Small intestine (tissue), 16 donors: ENCODE measurements at places on chromosomes 11 and 22. TPM values are rescaled to one million over a fixed set of nuclear protein-coding genes. Genes with fewer than 3 reads are reported as not detected.

DNA sequence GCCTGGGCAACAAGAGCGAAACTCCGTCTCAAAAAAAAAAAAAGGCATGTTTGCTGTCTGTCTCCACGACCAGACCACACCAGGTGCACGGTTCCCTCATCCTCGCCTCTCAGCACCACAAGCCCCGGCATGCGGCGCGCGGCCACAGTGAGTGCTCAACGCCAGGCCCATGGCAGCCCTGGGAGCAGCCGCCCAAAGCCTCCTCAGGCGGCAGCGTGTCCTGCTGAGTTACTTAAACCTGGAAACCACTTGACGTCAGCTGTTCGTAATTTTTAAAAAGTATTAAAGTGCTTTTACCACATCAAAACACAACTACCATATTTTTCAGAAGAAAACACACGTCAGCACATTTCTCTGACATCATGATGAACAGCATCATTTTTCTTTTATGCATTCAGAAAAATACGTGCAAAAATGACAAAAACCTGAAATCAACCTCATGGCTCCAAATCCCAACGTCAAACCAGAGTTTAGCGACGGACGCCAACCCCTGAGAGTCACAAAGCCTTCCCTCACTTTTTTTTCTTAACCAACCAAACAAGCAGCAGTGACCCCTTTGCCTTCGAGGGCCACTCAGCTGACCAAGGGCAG is 2.1 kb downstream of the DEAF1 start:
- H3K4me3 ChIP-seq, result no peak overlapping the region
- H3K27ac ChIP-seq, result no peak overlapping the region
- no peaks in the 10 kb centered on the region for H3K27me3 ChIP-seq
- peaks cover 13% of the 10 kb centered on the region for H3K4me1 ChIP-seq

GRCh38 chr22:44567846-44568493 is 69.9 kb upstream of the RTL6 start:
- H3K27me3 ChIP-seq, result no peaks in the 10 kb centered on the region
- H3K4me3 ChIP-seq, result no peak overlapping the region
- no peaks in the 10 kb centered on the region for H3K36me3 ChIP-seq

- H3K36me3 ChIP-seq, result no peaks in the 10 kb centered on the region
- no peak for DNase-seq
- H3K27ac ChIP-seq, result no peak overlapping the region
- peaks cover 30% of the 10 kb centered on the region for H3K4me1 ChIP-seq
- H3K4me3 ChIP-seq, result no peak overlapping the region
Observed at GRCh38 chr11:126129727-126130671, 67.3 kb upstream of the CDON start.

GRCh38 chr22:39712751-39713525 is 142.4 kb downstream of the CACNA1I start:
- peaks cover 19% of the 10 kb centered on the region for H3K4me1 ChIP-seq
- no peak overlapping the region for H3K4me3 ChIP-seq
- no peaks in the 10 kb centered on the region for H3K27me3 ChIP-seq
- H3K27ac ChIP-seq, result no peak overlapping the region
- H3K36me3 ChIP-seq, result no peaks in the 10 kb centered on the region
- peak; percentile 58 for DNase-seq

Gene OR52E1
- polyA plus RNA-seq, result not detected

DNA sequence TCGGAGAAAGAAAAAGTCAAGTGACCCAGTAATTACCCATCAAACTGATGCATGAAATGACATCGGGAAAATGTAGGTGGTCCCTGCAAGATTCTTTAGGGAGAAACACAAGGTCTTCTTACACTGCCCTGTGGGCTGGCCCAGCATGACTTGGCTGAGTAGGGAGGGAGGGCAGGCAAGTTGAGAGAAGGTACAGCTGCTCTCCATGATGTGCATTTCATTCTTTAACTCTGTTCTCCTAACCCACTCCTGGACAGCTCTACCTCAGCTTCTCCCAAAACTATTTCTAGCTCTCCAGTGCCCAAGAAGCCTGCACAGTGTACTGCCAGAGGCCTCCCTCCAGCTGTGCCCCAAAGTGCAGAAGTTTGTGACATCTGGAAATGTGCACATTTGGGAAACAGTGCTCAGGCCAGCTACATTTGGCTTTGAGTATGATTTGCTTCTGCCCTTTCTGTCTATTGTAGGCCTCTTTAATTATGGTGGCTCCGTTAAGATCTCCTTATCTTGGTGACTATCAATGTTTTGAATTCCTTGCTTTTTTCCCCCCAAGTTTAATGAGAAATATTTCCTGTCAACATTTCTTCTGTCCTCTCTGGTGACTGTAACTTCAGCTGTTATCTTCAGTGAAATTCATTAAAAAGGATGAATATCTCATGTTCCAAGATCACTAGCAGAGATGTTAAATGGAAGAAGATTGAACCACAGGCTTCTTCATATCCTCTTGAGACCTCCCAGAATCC is 26.7 kb upstream of the PRSS23 start:
- H3K4me1 ChIP-seq, result no peaks in the 10 kb centered on the region
- H3K27ac ChIP-seq, result no peak overlapping the region
- DNase-seq, result no peak
- no peaks in the 10 kb centered on the region for H3K36me3 ChIP-seq
- H3K27me3 ChIP-seq, result no peaks in the 10 kb centered on the region

Gene ART1
- not detected for polyA plus RNA-seq

GRCh38 chr11:9008011-9008550 is 4.3 kb upstream of the NRIP3 start:
- H3K27ac ChIP-seq, result no peak overlapping the region
- H3K4me3 ChIP-seq, result no peak overlapping the region
- H3K4me1 ChIP-seq, result peaks cover 4% of the 10 kb centered on the region
- DNase-seq, result no peak
- no peaks in the 10 kb centered on the region for H3K27me3 ChIP-seq

DNA sequence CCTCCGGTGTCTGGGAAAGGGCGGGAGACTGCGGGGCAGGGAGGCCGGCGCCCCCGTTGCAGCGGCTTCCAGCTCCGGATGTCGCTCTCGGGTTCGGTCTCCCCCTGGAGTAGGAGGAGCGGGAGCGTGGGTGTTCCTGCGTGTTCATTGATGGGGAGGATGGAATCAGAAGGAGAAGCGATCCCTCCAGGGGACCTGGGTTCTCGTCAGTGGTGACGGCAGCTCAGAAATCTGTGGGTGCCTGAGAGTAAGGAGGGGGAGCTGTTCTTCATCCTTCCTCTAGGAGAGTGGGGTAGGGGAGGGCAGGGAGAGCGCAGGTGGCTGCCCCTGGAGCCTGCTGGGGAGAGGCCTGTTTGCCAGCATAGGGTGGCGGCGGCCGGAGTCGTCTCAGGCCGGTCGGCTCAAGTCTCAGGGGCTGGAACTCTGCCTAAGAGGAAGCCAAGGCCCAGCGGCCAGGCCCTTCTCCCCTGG is 1.1 kb downstream of the UBASH3B start:
- DNase-seq, result no peak
- peak overlapping the region; percentile 83 for H3K4me3 ChIP-seq
- no peaks in the 10 kb centered on the region for H3K27me3 ChIP-seq
- H3K27ac ChIP-seq, result no peak overlapping the region
- H3K4me1 ChIP-seq, result no peaks in the 10 kb centered on the region
- no peaks in the 10 kb centered on the region for H3K36me3 ChIP-seq

GRCh38 chr22:17985606-17986005 is 38.8 kb downstream of the MICAL3 start:
- H3K4me1 ChIP-seq, result peaks cover 13% of the 10 kb centered on the region
- no peaks in the 10 kb centered on the region for H3K27me3 ChIP-seq
- no peak for DNase-seq
- H3K36me3 ChIP-seq, result no peaks in the 10 kb centered on the region
- no peak overlapping the region for H3K4me3 ChIP-seq

DNA sequence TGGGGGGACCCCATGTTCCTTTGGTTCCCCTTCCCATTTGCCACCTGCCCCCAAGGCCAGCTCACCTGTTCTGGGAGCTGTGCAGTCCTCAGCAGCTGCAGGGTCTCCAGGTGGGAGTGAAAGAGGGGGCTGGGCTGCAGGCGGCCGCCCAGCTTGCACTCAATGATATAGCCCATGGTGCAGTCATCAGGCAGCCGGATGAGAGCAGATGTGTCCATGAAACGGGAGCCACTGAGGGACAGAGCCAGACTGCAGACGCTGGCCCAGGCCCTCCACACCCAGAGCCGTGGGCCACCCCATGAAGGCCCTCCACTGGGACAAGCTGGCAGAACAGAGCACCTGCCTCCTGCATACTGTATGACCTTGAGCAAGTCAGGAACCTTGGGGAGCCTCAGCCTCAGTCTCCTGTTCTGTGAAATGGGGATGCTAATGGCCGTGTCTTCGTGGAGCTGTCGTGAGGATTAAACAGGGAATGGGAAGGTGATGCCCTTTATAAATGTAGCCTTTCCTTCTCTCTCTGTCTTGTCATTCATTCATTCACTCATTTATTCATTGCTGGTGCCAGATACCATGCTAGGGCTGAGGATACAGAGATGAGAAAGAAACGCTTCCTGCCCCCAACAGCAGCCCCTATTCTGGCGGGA is 11.6 kb downstream of the MFNG start:
- no peaks in the 10 kb centered on the region for H3K27me3 ChIP-seq
- H3K4me1 ChIP-seq, result peaks cover 3% of the 10 kb centered on the region
- H3K36me3 ChIP-seq, result peaks cover 2% of the 10 kb centered on the region

Gene SMC1B
- not detected for polyA plus RNA-seq

GRCh38 chr11:7572001-7572712 is 58.4 kb downstream of the PPFIBP2 start:
- peak; percentile 31 for DNase-seq
- H3K27me3 ChIP-seq, result no peaks in the 10 kb centered on the region
- peaks cover 12% of the 10 kb centered on the region for H3K4me1 ChIP-seq

GRCh38 chr11:66467034-66467659 is 442 bp downstream of the PELI3 start:
- peaks cover 8% of the 10 kb centered on the region for H3K4me1 ChIP-seq
- peak overlapping the region; percentile 75 for H3K4me3 ChIP-seq
- H3K36me3 ChIP-seq, result no peaks in the 10 kb centered on the region

GRCh38 chr22:46486996-46487717 is 50.3 kb downstream of the CELSR1 start:
- no peak overlapping the region for H3K27ac ChIP-seq
- no peaks in the 10 kb centered on the region for H3K27me3 ChIP-seq
- H3K36me3 ChIP-seq, result no peaks in the 10 kb centered on the region
- no peaks in the 10 kb centered on the region for H3K4me1 ChIP-seq
- no peak for DNase-seq

DNA sequence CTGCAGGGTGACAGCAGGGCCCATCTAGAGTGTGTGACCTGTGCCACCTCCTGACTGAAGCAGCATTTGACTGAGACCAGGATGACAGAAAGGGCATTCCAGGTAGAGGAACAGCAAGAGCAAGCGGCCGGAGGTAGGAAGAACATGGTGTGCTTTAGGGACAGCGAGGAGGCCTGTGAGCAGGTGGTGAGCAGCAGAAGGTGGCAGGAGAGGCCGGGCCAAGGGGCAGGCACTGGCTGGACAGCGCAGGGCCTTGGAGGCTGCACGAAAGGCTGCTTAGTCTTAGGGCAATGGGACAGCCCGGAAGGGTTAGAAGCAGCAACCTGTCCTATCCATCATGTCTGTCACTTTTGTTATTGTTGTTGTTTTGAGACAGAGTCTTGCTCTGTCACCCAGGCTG is 17.6 kb upstream of the LRRC32 start:
- no peaks in the 10 kb centered on the region for H3K36me3 ChIP-seq
- H3K27ac ChIP-seq, result no peak overlapping the region
- H3K27me3 ChIP-seq, result no peaks in the 10 kb centered on the region
- no peaks in the 10 kb centered on the region for H3K4me1 ChIP-seq
- DNase-seq, result no peak

Gene TP53AIP1
- polyA plus RNA-seq, result not detected

DNA sequence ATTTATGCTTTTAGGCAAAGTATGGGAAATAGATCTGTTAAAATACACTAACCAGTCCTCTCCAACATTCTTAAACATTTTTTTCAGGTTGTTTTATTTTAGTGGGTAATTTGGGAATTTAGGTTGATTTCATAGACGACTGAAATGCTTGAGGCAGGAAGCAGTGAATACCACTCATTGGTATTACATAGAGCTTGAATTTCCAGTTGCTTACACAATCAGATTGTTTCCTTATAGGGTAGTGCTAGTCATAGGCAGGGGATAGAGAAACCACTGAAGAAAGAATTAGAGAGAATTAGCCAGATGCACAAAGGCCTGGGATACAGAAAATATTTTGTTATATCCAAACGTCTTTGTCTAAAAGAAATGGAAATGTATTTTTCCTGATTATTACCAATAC is 23.9 kb upstream of the LYVE1 start:
- no peaks in the 10 kb centered on the region for H3K4me1 ChIP-seq
- DNase-seq, result no peak
- H3K27me3 ChIP-seq, result no peaks in the 10 kb centered on the region
- no peak overlapping the region for H3K27ac ChIP-seq

Gene RFPL2
- polyA plus RNA-seq, result not detected

Gene CHST1
- polyA plus RNA-seq, result 0.27 TPM

Gene INS
- polyA plus RNA-seq, result 124 TPM

DNA sequence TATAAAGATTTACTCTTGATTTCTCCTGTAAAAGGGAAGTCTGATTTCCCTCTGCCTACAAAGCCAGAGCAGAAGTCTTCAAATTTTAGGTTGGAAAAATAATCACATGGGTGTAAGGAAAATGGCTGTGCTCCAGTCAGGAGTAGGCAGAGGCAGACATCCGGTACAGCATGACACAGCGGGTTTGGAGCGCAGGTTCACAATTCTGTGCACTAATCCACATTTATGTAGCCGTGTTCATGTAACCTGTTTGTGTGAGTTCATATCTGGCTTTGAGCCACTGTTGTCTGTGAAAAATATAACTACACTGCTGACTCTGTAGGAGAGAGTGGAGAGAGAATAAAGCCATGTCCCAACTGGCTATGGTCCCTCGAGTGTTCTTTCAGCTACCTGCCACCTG is 248.0 kb downstream of the CASP12 start:
- no peak overlapping the region for H3K4me3 ChIP-seq
- H3K36me3 ChIP-seq, result no peaks in the 10 kb centered on the region
- no peak for DNase-seq
- no peaks in the 10 kb centered on the region for H3K4me1 ChIP-seq
- no peaks in the 10 kb centered on the region for H3K27me3 ChIP-seq

GRCh38 chr11:117915672-117916235 is 13.4 kb downstream of the TMPRSS13 start:
- peaks cover 2% of the 10 kb centered on the region for H3K36me3 ChIP-seq
- DNase-seq, result no peak
- no peaks in the 10 kb centered on the region for H3K27me3 ChIP-seq
- no peak overlapping the region for H3K27ac ChIP-seq
- no peaks in the 10 kb centered on the region for H3K4me1 ChIP-seq
- no peak overlapping the region for H3K4me3 ChIP-seq
